ENCODE measurements at places on chromosomes 5 and 9.

- DNase-seq, result peak; percentile 86
These were observed 10.9 kb downstream of the CXXC5 start for GRCh38 chr5:139658928-139659667.

GRCh38 chr9:4116723-4117460, 183.0 kb downstream of the GLIS3 start:
- peak; percentile 77 for DNase-seq

DNA sequence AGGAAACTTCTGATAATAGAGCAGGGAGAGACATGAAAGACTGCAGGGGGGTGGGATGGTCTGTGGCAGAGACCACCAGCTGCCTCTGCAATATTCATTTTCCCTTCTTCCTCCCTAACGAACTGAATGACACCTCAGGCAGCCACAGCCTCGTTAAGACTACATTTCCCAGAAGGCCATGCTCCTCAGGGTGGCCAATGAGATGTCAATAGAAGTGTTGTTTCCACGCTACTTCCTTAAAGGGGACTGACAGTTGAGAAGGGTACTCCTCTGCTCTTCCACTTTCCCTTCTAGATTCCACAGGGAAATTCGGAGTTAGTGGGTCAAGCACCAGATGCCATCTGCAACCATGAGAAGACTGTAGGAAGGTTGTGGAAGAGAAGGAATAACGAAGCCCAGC, 52.0 kb upstream of the DAPK1 start:
- DNase-seq, result peak; percentile 22

- no peak for DNase-seq
These were observed 1471.2 kb upstream of the NUDT12 start for GRCh38 chr5:105033637-105034400.

GRCh38 chr9:126514037-126514821, 99.5 kb upstream of the LMX1B start:
- DNase-seq, result peak; percentile 34

GRCh38 chr5:142872795-142873194, 102.6 kb downstream of the ARHGAP26 start:
- DNase-seq, result peak; percentile 61

DNA sequence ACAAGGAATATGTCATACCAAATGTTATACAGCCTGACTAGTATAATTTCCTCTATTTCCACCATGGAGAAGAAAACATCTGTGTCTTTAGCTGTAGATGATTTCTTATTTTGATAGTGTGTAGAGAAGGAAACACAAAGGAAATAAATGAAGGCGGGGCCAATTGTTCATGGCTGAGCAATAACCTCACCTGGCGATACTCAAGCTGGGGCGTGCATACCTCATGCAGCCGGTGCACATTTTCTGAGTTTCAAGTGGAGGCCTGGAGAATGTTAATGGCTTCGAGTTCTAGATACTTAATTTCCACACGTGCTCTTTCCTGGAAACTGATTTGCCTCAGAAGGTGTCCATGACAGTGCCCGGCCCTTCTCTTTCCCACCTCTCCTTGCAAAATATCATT, 127.4 kb upstream of the TAF11L2 start:
- no peak for DNase-seq

- no peak for DNase-seq
These were observed 25.6 kb downstream of the NEK6 start for GRCh38 chr9:124283228-124283814.

- no peak for DNase-seq
These were observed 103.4 kb downstream of the MED10 start for GRCh38 chr5:6274846-6275543.

DNA sequence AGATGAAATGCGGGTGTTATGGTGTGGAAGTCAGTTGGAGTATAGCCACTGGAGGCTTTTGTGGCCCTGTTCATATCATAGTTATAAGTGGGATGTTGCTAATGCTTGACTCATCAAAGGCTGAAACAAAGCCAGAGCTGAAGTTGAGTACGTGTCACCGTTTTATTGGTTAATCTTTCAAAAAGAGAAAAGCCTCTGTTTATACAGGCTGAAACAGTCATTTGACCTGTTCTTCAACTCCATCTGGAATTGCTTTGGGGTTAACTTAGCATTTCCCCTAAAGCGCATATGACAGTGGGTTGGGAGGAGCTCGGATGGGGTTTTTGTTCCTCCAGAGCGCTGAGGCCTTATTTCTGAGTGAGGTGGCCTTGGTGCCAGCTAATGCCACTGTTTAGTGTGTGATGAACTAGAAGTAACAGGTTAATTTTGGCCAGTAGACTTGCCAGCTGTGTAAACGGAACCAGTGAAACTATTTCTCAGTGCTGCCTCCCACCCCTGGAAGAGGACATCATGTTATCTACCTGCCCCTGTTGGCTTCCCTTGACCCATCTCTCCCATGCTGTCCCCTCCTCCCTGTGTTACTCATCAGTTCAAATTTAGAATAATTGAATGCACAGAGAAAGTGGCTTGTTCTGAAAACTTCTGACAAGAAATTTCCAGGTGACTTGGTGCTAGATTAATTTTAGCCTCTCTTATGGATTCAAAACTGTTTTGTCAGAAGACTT, 34.2 kb downstream of the MTAP start:
- peak; percentile 94 for DNase-seq

DNA sequence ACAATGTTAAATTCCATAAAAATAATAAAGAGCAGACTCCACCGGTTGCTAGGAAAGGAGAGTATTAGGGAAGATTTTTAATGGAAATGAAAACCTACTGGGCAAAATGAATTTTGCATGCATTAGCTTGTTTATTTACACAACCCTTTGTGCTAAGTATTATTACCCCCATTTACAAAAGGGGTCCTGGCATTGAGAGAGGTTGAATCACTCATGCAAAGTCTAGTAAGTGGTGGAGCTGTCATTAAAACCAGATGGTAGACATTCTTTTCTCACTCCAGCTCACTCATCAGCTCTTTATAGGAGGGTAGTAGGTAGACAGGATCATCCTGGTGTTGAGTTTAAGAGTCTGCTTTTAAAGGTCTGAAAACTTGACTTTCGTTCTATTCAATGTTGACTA, 395.1 kb downstream of the PLK2 start:
- DNase-seq, result no peak
